ENCODE measurements at places on chromosomes 3 and 15. TPM values are rescaled to one million over a fixed set of nuclear protein-coding genes. Genes with fewer than 3 reads are reported as not detected.

Gene CDHR4
- total RNA-seq: not detected

Gene SKIL
- total RNA-seq: 26.0 TPM

Gene IL17RD
- total RNA-seq: 5.7 TPM

Gene USP50
- total RNA-seq: 0.70 TPM

Data from HT1080 (cell line).